ENCODE measurements at places on chromosomes 4 and X. TPM values are rescaled to one million over a fixed set of nuclear protein-coding genes. Genes with fewer than 3 reads are reported as not detected.
A peak's percentile ranks its signal among the peaks of the same experiment; 100 is the strongest.

DNA sequence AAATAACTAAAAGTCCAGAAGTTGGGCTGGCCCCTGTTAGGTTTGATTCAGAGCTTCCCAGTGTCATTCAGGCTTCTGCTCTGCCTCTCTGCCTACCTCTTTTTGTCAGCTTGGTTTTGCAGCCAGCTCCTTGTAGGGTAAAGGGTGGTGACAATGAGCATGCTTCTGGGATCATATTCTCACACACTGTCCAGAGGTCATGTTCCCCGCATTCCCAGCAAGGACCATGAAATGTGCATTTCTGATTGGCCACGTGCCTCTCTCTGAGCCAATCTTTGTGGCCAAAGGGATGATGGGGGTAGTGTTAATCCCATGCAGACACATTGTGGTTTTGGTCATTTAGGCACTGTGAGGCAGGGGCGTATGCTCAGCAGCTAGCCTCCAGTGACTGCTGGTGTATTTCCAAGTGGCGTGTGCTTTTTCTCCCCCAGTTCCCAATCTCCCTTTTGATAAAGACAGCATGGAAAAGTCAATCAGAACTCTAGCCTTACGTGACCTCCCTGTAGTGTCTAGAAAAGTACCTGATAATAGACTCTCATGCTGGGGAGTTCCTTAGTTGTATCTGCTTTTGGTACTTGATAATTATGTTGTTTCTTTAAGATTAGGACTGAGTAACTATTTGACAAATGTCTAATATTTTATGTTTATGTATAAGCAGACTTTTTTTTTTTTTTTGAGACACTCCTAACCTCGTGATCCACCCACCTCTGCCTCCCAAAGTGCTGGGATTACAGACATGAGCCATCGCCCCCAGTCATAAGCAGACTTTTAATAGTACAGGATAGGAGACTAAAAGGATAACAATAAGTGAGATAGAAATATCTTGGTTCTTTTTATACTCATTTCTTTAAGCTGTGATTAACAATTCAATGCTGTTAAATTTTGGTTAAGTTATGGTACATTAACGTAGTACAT, 57.8 kb downstream of the KIAA0232 start:
- H3K27ac ChIP-seq, result peak overlapping the region; percentile 82
- no peak overlapping the region for H3K4me3 ChIP-seq
- peaks cover 11% of the 10 kb centered on the region for H3K36me3 ChIP-seq
- H3K27me3 ChIP-seq, result no peaks in the 10 kb centered on the region

Gene MCTS1
- total RNA-seq, result 30.2 TPM

Gene TCEAL4
- total RNA-seq, result 91.5 TPM

DNA sequence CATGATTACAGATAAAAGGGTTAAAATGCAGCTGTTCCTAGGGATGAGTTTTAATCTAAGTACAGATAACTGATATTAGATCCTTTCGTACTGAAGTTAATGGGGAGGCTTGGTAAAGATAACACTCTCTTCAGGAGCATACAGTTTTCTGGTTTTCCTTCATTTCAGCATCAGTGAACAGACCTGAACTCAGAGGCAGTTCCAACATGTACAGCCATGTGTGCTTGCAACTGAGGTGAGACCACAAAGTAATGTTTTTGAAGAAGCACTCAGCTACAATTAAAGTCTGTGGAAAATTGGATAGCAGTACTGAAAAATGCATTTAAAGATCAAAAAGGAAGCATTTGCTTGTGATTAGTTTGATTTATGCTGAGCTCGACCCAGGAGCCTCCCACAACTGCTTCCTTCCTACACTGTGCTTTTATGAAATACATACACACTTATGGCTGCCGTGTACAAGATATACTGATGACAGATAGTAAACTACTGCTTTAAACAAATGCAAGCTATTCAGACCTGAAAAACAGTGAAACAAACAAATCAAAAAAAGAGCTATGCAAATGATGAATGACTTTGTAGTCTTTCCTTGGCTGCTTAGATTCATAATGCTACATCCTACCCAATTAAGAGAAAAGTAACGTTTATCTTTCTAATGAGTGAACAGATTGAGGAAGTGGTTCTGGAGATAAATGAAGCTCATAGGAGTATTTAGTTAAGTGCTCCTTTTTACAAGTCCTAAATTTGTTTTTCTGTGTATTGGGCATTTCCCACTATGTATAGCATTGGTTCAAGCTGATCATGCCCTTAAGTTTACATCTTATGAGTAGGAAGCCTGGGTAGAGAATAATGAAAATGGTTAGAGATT, 68.4 kb downstream of the PDLIM5 start:
- H3K36me3 ChIP-seq, result peaks cover 8% of the 10 kb centered on the region
- DNase-seq, result no peak
- no peak overlapping the region for H3K4me3 ChIP-seq
- H3K27ac ChIP-seq, result peak overlapping the region; percentile 95

GRCh38 chr4:86521373-86521969, 72.6 kb upstream of the PTPN13 start:
- H3K4me3 ChIP-seq, result no peak overlapping the region
- H3K36me3 ChIP-seq, result peaks cover 10% of the 10 kb centered on the region
- no peaks in the 10 kb centered on the region for H3K27me3 ChIP-seq
- peaks cover 14% of the 10 kb centered on the region for H3K4me1 ChIP-seq
- no peak for DNase-seq

DNA sequence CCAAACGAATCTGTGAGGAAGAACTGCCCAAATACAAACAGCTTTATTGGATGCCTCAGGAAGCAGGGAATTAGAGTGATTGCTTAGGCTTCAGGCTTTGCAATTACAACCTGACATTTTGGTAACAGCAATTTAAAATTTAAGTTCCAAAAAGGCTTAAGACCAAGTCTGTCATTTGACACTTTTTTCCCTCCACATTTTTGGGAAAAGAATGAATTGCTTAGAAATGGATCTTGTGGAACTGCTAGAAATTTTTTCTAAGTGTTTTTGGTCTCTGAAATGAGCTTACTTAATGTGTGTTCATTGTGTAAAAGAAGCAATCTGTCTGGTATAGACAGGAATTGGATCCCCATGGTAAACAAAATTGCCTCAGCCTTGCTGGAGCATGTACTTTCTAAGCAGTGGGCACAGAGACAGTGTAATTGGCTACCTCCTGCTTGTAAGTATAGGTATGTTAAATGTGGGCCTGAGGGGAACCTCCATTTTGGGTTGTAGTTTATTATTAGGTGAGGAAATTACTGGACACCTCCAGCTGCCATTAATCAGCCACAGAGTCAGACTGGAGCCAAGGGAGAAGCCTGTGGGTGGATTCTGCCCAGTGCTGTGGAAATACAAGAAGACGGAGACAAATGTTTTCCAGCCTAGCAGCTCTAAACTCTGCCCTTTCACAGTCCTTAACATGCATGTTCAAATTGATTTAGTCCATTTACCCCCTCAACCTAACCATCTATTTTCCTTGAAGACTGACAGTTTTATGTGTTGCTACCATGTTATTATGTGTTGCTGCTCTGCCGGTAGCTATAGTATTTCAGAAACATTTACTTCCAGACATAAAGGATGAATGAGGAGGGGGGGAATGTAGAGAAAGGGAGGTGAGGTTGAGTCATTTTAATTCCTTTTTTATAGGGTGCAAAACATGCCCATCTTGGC, 473.0 kb downstream of the SPRY1 start:
- H3K4me1 ChIP-seq, result peaks cover 28% of the 10 kb centered on the region
- no peaks in the 10 kb centered on the region for H3K36me3 ChIP-seq
- no peaks in the 10 kb centered on the region for H3K27me3 ChIP-seq

DNA sequence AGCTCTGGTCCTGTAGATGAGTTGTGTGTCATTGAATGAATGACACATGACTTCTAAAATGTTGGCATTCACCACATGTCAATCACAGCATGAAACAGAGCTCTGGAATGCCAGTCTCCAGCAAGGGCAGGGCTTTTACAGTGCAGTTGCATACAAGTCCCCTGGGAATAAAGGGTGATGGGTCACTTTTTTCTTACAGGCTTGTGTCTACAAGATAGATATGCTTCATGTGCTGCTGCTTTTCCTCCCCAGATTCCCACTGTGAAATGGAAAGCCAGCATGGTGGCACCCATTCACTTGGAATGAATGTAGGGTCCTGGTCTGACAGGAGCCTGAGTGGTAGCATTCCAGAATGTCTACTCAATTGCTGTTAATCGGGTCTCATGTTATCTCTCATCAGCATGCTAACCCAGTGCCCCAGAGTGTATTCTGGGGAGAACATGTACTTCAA, 159.1 kb upstream of the KIT start:
- H3K4me3 ChIP-seq, result no peak overlapping the region
- H3K36me3 ChIP-seq, result no peaks in the 10 kb centered on the region
- H3K4me1 ChIP-seq, result peaks cover 47% of the 10 kb centered on the region
- H3K27me3 ChIP-seq, result no peaks in the 10 kb centered on the region
- DNase-seq, result no peak
- peak overlapping the region; percentile 92 for H3K27ac ChIP-seq

DNA sequence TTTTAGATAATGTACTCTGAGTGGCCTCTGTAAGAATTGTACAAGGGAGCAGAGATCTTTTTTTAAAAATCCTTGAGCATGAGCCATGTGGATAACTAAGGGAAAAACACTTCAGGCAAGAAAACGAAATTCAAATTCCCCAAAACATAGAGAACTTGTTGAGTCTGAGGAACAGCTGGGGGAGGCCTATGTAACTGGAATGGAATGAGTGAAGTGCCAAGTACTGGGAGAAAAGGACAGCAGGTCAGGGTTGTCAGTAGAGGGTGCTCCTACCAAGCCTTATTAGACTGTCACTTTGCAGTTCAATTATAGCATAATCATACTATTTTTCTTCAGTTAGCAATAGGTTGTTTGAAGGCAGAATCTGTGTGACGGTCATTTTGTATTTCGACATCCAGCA, 135.1 kb downstream of the ARHGAP6 start:
- no peak for DNase-seq
- no peaks in the 10 kb centered on the region for H3K36me3 ChIP-seq
- peak overlapping the region; percentile 42 for H3K27ac ChIP-seq
- no peak overlapping the region for H3K4me3 ChIP-seq
- no peaks in the 10 kb centered on the region for H3K27me3 ChIP-seq

Gene SNCA
- 3.9 TPM for total RNA-seq

- no peak for DNase-seq
- H3K4me3 ChIP-seq, result no peak overlapping the region
- no peaks in the 10 kb centered on the region for H3K36me3 ChIP-seq
- H3K27ac ChIP-seq, result no peak overlapping the region
- H3K27me3 ChIP-seq, result no peaks in the 10 kb centered on the region
- no peaks in the 10 kb centered on the region for H3K4me1 ChIP-seq
These were observed 1.6 kb downstream of the TBX22 start for GRCh38 chrX:80016182-80016581.

- H3K4me3 ChIP-seq, result no peak overlapping the region
- DNase-seq, result no peak
- no peaks in the 10 kb centered on the region for H3K36me3 ChIP-seq
- peaks cover 21% of the 10 kb centered on the region for H3K4me1 ChIP-seq
- no peaks in the 10 kb centered on the region for H3K27me3 ChIP-seq
These were observed 8.2 kb downstream of the ATP11C start for GRCh38 chrX:139924696-139925095.

DNA sequence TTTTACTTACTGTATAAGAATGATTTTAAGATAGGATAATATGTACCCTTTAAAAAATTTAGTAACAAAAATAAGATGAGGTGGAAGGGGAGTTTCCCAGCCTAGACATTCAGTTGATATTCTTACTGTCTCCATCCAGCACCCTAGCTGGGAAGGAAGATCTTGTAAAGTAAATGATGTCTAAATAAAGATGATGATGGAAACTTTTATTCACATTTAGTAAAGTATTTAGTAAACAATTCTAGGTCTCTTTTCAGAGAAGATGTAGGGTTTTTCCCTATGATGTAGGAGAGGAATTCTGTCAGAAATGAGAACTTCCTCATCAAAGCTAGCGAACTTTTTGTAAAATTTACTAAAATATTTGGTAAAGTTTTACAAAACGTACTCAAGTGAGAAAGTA, 136.8 kb downstream of the RAPGEF2 start:
- no peak overlapping the region for H3K27ac ChIP-seq
- H3K4me3 ChIP-seq, result no peak overlapping the region
- no peaks in the 10 kb centered on the region for H3K27me3 ChIP-seq
- no peak for DNase-seq
- peaks cover 10% of the 10 kb centered on the region for H3K36me3 ChIP-seq
- peaks cover 28% of the 10 kb centered on the region for H3K4me1 ChIP-seq

DNA sequence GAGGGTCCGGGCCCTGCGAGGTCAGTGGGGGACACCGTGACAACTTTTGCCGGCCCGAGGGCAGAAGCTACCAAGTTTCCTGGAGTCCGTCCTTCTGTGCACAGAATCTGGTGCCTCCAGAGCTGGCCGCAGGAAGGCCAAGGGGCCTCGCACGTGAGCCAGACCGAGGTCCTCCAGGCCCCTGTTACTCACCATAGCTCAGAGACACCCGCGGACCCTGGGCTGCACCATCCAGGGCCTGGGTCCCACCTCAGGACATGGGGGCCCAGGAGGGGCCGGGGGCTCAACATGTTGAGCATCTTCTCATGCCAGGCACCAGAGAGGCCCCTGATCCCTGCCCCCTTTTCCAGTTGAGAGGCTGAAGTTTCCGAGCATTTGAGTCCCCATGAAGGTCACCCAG, 87.9 kb downstream of the HMX1 start:
- no peak overlapping the region for H3K27ac ChIP-seq
- no peaks in the 10 kb centered on the region for H3K36me3 ChIP-seq
- no peaks in the 10 kb centered on the region for H3K4me1 ChIP-seq
- DNase-seq, result no peak
- peaks cover 19% of the 10 kb centered on the region for H3K27me3 ChIP-seq
- no peak overlapping the region for H3K4me3 ChIP-seq

DNA sequence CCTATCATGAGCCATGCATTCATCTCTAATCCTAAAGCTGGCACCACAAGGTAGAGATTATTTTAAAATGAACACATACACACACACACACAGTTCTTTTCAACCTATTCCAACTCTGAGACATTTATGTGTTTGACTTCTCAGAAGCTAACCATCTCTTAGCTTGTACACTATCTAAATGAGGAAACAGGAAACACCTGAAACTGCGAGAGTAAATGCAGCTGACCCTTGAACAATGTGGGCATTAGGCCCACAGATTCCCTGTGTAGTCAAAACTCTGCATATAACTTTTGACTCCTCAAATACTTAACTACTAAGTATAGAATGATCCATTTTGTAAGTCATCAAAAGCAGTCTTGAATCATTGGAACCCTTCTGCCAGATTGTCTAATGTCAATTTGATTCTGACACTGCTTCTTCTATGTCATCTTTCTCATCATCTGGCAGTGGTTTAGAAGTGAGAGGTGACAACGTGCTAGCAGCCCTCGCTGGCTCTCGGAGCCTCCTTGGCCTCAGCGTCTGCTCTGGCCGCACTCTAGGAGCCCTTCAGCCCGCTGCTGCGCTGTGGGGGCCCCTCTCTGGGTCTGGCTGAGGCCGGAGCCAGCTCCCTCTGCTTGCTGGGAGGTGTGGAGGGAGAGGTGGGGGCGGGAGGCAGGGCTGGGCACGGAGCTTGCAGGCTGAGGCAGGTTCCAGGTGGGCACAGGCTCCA, 21.4 kb upstream of the IL15 start:
- peaks cover 9% of the 10 kb centered on the region for H3K27me3 ChIP-seq
- DNase-seq, result no peak
- H3K27ac ChIP-seq, result no peak overlapping the region
- H3K4me1 ChIP-seq, result no peaks in the 10 kb centered on the region

GRCh38 chr4:174066611-174067205, 216.8 kb downstream of the FBXO8 start:
- DNase-seq, result no peak
- H3K27me3 ChIP-seq, result peaks cover 14% of the 10 kb centered on the region
- H3K36me3 ChIP-seq, result no peaks in the 10 kb centered on the region
- no peak overlapping the region for H3K27ac ChIP-seq

GRCh38 chr4:38565271-38566199, 98.5 kb upstream of the KLF3 start:
- H3K27me3 ChIP-seq, result no peaks in the 10 kb centered on the region
- peaks cover 3% of the 10 kb centered on the region for H3K36me3 ChIP-seq
- H3K4me1 ChIP-seq, result peaks cover 35% of the 10 kb centered on the region
- DNase-seq, result no peak

Gene PASD1
- not detected for total RNA-seq

All from chondrocyte (in vitro differentiated cells).